Fibroblast of skin of right biceps (primary cell): ENCODE measurements at places on chromosomes 6 and 20.
A peak's percentile ranks its signal among the peaks of the same experiment; 100 is the strongest.

GRCh38 chr6:42629845-42630244 lies 66.0 kb downstream of the UBR2 start:
- no peak for DNase-seq

DNA sequence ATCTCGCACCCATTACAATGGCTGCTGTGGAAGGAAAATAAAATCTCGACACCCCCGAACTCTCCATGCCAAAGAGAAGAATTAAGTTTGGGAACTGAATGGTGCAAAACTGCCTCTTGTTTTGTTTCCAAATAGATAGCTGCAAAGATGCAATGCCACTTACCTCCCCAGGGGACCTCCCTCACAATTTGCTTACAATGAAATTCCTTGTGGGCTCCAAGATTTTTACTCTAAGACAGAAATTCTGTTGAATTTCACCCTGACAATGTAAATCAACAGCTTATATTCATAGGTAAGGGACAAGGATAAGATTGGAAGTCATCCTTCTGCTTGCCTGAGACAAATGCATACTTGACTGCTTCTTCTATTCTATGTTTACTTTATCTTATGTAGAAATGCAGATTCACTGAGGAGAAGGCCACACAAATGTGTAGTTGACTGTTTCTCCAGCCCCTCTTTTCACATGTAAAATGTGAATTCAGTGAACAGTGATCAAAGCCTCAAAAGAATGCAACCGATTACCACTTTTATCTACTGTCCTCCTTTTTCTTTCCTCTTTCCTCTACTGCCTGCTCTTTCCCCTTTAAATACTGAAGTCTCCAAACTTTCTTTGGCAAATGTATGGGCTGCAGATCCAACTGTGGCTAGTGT lies 36.6 kb downstream of the ADGRF4 start:
- no peak for DNase-seq

GRCh38 chr6:150028799-150029198 lies 3.5 kb upstream of the RAET1L start:
- DNase-seq, result no peak

GRCh38 chr6:42125663-42126062 lies 16.8 kb downstream of the C6orf132 start:
- DNase-seq, result no peak

DNA sequence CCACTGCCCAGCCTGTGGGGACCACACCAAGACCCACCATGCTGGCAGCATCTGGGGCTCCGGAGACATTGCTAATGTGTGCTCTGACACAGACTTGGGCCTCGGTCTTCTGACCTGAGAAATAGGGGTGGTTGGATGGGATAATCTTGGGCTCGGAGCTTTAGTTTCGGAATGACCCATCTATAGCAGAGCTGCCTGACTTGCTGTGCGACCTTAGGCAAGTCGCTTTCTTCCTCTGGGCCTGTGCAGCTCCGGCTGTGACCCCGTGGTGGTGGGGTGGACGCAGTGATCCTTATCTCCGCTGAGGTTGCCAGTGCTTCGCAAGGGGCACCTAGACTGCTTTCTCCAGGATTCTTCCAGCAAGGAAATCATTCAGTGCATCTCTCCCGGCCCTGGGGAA lies 43.7 kb downstream of the CEBPB start:
- DNase-seq, result no peak

- DNase-seq, result peak; percentile 67
Measured at GRCh38 chr6:56692523-56693245, 50.0 kb upstream of the DST start.

DNA sequence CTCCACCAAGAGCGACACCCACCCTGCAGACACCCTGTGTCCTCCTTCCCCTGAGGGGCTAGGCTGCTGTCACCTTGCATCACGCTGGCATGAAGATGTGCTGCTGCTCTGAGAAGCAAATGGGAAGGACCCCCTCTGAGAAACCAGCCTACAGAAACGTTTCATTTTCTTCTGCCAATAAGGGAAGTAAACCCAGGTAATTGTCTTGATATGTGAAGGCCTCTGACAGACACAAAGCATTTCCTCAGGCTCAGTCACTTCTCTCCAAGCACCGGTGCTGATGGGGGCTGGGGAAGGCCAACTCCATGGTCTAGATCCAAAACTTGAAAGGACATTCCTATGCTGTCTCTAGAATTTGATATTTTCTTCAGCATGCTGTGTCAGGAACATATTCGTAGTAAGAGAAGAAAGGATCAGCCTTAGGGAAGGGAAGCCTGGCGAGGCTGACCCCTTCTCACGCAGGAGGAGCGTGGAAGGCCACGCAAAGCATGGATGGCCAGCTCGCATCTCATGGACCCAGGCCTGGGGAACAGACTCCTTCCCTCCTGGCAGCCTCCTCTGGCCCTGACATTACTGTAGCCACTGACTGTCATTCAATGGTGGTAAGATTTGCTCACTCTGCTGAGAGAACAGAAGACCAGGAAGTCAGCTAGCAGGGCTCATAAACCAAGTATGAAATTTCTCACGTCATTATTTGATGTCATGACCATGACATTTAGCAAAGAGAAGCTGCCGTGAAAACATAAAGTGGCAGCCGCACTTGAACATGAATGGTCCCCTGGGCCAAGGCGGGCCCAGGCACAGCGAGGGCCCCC lies 20.4 kb downstream of the ACSS1 start:
- no peak for DNase-seq

- peak; percentile 5 for DNase-seq
Measured at GRCh38 chr6:79377047-79377446, 142.6 kb upstream of the HMGN3 start.

- DNase-seq, result no peak
Measured at GRCh38 chr20:17587148-17587547, 17.3 kb downstream of the DSTN start.

- no peak for DNase-seq
Measured at GRCh38 chr6:55260181-55260580, 67.1 kb upstream of the GFRAL start.

DNA sequence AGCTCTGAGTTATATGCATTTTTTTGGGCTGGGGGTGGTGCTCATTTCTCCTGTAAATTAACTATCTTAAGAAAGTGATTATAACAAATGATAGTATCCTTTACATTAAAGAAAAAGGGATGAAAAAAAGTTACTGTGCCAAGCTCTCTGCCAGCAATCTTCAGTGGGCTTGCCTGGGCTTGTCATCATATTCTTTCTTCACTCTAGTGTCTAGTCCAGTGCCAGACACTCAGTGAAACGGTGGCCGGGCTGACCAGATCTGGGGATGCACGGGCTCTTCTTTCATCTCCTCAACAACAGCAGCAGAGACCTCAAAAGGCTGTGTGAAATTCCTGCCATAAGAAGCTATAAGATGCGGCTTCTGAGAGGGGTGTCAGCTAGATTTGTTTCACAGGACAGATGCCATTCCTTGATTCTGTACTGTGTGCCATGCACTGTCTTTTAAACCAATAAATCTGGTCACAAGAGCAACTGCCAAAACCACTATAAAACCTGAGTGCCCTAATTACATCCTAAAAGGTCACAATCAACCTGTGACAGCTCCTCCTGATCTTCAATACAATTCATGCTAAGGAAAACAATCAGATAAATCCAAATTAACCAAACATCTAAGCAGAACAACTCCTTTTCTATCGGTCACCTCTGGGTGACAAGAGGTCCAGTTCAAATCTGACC lies 12.1 kb downstream of the EXOC2 start:
- DNase-seq, result no peak

GRCh38 chr6:156840606-156841005 lies 63.4 kb downstream of the ARID1B start:
- no peak for DNase-seq

GRCh38 chr20:3367089-3367488 lies 40.4 kb downstream of the DNAAF9 start:
- DNase-seq, result no peak

DNA sequence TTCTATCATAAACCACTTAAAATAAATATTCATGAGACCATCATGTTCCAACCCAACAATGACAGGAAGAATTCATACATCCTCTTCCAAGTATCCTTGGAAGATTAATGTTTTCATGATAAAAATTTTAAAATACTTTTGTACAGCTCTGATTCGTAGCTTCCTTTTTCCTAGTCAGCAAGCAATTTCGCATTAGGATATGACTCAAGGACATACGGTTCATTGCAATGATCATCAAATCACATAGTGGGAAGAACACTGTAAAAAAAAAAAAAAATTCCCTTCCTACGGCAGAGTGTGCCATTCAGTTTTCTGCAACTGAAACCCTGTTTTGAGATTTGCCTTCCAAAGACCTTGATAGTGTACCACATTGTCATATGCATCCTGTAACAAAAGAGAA lies 35.3 kb upstream of the GFOD1 start:
- peak; percentile 71 for DNase-seq

DNA sequence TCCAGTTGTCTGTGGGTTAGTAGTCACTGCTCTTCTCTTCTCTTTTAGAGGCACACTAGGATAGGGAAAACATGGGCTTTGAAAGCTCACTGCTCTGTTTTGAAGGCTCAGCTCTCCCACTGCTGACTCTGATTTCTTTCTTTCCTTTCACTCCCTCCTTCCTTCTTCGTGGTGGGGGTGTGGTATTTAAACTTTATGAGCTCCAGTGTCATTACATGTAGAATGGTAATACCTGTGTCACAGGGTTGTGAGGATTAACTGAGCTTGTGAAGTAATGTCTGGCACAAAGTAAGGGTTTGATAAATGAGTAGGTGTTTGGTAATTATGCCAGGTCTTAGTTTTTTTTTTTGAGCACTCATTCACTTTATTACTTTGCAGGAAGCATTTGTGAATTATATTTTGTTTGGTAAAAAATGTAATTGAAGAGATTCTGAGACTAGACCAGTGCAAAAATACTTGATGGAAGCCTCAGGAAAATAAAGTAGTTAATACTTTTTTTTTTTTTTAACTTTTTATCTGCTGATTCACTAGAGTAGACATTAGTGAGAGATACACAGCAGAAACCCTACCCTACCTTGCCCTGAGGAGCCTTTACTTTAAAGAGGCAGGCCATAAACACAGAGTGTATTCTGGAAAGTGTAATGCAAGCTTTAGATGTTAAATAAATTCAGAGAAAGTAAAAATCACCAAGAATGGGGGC lies 17.3 kb downstream of the SMAP1 start:
- no peak for DNase-seq

- DNase-seq, result no peak
Measured at GRCh38 chr6:121865811-121866210, 430.4 kb downstream of the GJA1 start.

DNA sequence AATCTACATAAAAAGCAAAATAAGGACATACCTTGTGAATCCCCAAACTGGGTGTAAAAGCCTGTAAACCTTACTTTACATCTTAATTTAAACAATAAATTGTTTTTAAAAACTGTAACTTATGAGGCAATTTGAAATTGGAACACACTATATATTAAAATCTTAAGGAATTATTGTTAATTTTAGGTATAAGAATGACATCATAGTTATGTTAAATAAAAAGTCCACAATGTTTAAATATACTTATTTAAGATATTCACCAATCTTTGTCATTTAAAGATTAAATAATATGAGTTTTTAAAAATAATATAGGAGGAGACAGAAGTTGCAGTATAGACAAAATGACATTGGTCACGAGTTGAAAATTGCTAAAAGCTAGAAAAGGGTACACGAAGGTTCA lies 621.9 kb upstream of the POU3F2 start:
- no peak for DNase-seq

- no peak for DNase-seq
Measured at GRCh38 chr6:36320475-36320874, 16.2 kb downstream of the BNIP5 start.

DNA sequence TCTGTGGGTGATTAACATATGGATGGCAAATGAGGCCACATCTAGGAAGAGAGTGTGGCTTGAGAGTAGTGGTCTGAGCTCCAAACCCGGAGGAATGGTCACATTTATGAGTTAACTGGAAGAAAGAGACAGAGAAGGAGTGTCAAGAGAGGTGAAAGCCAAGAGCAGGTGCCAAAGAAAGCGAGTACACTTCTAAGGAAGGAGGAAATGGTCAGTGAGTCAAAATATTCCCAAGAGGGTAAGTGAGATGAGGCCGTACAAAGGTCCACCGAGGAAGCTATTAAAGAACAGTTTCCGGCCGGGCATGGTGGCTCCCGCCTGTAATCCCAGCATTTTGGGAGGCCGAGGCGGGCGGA lies 104.5 kb upstream of the RNF24 start:
- DNase-seq, result no peak

DNA sequence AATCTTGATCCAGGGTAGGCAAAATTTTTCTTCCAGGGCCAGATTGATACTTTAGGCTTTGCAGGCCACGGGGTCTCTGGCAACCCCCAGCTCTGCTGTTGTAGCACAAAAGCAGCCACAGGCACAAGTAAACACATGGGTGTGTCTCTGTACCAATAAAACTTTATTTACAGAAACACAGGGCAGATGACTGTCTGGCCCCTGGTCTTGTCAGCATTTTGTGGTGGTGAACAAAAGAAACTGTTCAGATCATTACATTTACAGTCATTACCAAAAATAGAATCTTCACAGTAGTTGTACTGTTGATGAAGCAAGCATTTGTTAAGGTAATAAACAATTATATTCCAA lies 45.0 kb upstream of the KIF25 start:
- DNase-seq, result no peak

DNA sequence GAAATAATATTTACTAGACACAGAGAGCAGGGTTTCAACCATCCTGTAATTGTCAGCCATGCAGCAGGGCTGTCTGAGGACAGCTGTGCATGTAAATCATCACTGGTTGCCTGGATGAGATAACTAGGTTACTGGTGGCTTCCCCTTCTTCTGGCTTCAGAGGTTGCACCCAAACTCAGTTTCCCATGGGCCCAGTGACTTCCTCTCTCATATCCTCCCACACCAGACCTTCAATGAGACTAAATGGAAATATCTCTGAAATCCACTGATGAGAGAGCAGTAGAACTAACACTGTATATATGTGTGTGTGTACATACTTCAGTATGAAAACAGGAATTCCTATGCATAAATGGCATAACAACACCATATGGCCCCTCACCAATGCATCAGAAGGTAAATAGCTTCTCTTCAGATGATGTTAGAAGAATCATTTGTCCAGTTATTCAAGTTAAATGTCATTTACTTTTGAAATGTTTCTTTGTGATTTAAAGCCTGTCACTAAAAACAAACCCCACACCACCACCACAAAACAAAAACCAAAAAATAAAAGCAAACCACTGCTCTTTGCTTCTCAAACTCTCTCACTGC lies 51.0 kb upstream of the IL20RA start:
- DNase-seq, result no peak

DNA sequence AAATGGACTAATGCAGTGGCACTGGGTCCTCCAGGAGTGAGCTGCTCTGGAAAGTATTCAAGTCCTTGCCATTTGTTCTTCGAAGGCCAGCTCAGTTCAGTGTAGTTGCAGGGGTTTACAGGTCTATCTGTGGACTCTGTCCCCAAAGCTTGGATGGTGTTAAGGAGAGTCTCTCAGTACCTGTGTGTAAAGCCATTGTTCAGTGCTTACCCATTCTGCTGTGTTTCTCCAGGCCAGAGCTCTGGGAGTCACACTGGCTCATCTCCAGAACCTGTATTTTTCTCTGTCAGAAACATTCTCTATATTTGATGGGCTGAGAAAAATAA lies 66.6 kb downstream of the DTD1 start:
- DNase-seq, result no peak

GRCh38 chr20:54041336-54041735 lies 29.1 kb downstream of the BCAS1 start:
- DNase-seq, result no peak
